ENCODE measurements at places on chromosomes 5 and 9.

DNA sequence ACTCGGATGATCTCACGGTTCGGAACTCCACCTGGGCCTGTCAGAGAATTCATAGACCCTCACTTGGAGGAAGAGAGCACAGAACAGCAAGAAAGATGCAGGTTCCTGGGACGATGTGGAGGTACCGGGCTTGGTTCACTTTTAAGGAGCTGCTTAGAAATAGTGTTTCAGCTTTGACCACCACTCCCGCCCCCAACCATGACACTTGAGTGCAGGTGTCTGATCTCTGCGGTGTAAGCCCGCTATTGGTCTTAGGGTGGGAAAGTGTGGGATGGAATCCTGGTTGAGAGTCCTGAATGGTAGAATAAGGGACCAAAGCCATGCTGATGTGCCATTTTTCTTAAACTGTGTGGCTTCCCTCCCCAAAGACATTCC, 97.2 kb upstream of the LMX1B start:
- no peak for DNase-seq

- DNase-seq: no peak
Observed at GRCh38 chr5:10445352-10445751, 3.7 kb downstream of the ROPN1L start.

DNA sequence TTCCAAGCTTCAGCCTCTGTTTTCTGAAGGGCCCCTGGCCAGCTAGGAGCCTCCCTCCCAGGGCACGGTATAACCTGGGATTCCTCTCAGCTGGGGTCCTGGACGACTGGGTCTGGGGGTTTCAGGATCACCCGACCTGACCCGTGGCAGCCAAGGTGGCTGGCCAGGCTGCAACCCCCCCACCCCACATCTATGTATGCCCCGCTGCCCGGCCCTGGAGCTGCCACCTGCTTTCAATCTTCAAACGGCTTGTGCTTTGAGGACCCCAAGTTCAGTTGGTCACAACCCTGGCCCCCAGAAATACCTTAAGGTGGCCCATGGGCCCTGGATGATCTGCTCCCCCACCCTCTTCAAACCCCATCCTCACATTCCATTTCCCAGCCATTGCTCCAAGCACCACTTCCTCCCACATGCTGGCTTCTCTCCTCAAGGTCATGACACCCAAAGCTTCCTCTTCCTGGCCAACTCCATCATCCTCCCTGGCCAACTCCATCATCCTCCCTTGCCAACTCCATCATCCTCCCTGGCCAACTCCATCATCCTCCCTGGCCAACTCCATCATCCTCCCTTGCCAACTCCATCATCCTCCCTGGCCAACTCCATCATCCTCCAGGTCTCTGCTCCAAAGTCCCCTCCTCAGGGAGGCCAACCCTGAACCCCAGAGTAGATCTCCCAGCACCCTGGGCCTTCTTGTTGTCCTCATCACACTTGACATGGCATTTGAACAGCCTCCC, 17.2 kb upstream of the TTLL11 start:
- no peak for DNase-seq

- DNase-seq: no peak
Observed at GRCh38 chr5:40078898-40079575, 600.7 kb upstream of the PTGER4 start.

- DNase-seq: no peak
Observed at GRCh38 chr5:93787598-93787997, 46.2 kb upstream of the POU5F2 start.

DNA sequence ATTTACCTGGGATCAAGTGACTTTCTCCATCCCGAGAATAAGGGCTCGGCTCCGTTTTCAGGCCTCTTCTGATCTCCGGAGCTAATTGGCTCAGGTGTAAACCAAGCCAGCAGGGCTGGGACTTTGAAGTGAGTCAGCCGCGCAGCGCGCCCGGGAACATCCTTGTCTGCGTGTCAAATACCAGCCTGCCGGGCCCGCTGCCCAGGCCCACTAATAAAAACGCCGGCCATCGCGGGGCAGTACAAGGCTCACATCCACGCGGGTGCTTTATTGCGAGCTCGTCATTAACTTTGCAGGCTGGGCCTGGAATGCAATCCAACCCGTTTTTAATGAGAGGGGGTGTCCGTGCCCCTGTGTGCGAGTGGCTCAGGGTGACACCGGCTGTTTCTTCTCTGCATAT, 416.8 kb downstream of the IRX2 start:
- DNase-seq: no peak

GRCh38 chr9:20553558-20554149, 68.6 kb downstream of the MLLT3 start:
- DNase-seq: no peak
